Activated T-helper 1 cell treated with anti-CD3 and anti-CD28 coated beads, Interleukin-12 subunit alpha, Interleukin-12 subunit beta, Interleukin-2, Interleukin-4 antibody, amounts not matched to agents 30 ng/mL and 10 ng/mL and 1 ng/mL, durations not matched to agents 14 hours and 24 hours and 36 hours (primary cell): ENCODE measurements at places on chromosomes 6 and 20. TPM values are rescaled to one million over a fixed set of nuclear protein-coding genes. Genes with fewer than 3 reads are reported as not detected.

Gene CD93
- total RNA-seq = 1.2 and 1.3 TPM in 2 replicates

Gene EEF1E1
- total RNA-seq = 92.8 and 99.8 TPM in 2 replicates

DNA sequence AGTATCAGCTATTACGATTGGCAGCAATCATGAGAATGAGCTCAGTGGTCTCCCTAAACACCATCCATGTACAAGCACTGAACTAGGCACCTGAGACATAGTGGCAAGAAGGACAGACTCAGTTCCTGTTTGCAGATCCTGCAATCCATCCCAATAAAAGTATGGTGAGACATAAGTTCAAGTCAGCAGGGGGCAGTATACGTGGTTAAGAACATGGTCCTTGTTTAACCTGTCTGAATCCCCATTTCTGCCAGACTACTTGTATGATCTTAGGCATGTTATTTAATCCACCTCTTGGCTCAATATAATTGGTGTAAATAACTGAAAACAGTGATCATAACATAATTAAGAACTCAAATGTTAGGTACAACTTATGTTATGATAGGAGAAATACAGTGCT is 33.2 kb upstream of the PNISR start:
- no peaks in the 10 kb centered on the region for H3K27me3 ChIP-seq
- no peak for DNase-seq
- peaks cover 21% of the 10 kb centered on the region for H3K36me3 ChIP-seq

GRCh38 chr20:20824924-20825584 is 112.6 kb upstream of the RALGAPA2 start:
- H3K4me3 ChIP-seq = no peak overlapping the region
- peak; percentile 36 for DNase-seq
- H3K27ac ChIP-seq = no peak overlapping the region
- peaks cover 2% of the 10 kb centered on the region for H3K27me3 ChIP-seq

- H3K4me3 ChIP-seq = peak overlapping the region; percentile 25
- DNase-seq = no peak
- H3K27me3 ChIP-seq = no peaks in the 10 kb centered on the region
- H3K4me1 ChIP-seq = peaks cover 36% of the 10 kb centered on the region
These were observed 22.8 kb downstream of the ECT2L start for GRCh38 chr6:138818496-138819194.
